DMS79 treated with DMSO at 0.1 percent for 48 hours (cell line): ENCODE measurements at places on chromosomes 12 and 14.
A peak's percentile ranks its signal among the peaks of the same experiment; 100 is the strongest.

GRCh38 chr12:56244494-56244893, 13.7 kb downstream of the ANKRD52 start:
- DNase-seq = no peak

DNA sequence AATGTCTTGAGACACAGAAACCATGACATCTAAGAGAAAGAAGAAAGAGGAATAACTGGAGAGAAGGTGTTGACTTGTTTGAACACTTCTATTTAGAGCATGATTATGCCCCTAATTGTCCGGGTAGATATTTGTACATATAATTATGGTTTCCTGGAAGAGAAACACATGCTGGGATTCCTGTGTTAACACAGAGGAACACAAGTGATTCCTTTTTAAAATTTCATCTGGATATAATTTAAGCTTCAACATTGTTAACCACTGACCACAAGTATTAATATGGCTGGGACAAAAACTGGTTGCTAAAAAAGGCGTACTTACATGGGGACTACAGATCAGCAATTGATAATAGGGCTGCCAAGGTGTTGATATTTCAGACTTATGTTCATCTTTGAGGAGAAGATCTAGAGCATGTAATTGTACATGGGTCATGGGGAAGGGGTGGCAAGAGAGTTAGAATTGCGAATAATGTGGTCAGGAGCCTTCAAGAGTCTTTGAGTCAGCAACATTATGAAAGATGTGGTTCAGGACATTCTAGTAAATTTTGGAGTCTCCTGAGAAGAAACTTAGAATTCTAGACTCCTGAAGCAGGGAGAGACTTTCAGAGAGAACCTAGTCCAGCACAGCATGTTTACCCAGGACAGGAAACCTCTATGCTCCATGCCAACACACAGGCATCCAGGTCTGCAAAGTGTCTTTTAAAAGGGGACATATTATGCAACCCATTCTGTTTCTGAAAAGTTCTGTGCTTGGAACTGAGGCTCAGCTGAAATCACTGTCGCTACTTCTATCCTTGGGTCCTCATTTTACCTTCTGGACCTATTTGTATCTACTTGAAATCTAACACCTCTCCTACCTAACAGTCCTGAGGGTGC, 56.5 kb downstream of the SLC38A1 start:
- no peak for DNase-seq

DNA sequence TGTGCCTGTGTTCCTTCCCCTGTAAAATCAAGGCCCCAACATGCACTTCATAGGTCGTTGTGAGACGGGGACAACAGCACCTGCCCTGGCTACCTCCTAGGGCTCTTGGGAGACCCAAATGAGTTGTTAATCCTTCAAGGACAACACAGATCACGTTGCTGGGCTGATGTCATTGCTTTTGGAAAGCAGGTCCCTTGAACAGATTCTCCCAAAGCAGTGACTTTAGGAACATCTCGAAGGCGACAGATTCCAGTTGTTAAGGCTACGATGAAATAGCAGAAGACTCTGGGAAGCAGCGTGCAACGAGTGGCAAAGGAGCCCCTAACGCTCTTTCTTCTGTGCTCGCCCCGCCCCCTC, 26.2 kb upstream of the MAP1LC3B2 start:
- DNase-seq = peak; percentile 65

DNA sequence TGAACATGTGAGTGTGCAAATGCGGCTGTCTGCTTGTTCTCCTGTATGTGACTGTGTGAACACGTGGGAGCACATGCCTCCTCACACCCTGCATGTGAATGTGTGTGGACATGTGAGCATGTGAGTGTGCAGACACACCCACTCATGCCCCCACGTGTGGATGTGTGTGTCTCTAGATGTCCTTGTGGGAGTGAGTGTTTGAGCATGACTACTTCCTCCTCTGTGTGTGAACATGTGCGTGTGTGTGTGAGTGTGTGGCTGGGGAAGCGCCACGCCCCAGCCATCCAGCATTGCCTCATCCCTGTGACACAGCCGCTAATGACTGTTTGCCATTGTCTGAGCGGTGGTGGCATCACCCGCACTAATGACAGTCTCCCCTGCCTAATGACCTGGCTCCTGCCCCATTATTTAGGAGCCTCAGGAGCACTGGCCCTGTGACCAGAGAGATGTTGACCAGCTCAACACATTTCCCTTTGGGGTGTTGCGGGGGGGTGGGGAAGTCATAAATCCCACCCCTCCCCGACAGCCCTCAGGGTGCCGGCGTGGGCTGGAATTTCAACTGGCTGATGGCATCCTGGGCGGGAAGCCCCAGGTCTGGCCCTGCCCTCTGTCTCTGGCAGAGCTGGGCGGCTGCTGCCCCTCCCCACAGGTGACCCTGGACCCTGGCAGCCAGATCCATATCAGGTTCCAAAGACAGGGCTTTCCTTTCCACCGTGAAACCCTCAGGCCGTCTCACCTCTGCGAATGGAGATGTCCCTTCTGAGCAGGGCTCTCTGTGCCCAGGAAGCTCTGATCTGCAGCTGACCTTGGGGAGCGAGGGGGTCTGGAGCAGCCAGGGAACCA, 11.5 kb upstream of the KRT80 start:
- no peak for DNase-seq

DNA sequence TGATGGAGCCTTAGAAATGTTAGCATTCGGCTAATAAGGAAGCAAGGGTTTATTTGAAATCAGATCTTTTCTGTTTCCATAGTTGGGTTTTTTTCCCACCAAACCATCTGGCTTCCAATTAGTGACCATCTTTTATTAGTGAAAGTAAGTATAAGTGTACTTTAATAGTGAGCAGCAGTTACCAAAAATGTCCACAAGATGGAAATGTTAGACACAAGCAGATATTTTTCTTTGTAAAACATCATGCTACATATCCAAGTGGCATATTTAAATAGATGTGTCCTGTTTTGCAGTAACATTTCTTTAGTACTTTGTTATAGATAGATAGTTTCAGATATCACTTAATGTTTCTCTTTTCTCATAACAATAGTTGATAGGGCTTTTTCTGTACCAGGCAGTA, 28.8 kb downstream of the YEATS4 start:
- DNase-seq = no peak

DNA sequence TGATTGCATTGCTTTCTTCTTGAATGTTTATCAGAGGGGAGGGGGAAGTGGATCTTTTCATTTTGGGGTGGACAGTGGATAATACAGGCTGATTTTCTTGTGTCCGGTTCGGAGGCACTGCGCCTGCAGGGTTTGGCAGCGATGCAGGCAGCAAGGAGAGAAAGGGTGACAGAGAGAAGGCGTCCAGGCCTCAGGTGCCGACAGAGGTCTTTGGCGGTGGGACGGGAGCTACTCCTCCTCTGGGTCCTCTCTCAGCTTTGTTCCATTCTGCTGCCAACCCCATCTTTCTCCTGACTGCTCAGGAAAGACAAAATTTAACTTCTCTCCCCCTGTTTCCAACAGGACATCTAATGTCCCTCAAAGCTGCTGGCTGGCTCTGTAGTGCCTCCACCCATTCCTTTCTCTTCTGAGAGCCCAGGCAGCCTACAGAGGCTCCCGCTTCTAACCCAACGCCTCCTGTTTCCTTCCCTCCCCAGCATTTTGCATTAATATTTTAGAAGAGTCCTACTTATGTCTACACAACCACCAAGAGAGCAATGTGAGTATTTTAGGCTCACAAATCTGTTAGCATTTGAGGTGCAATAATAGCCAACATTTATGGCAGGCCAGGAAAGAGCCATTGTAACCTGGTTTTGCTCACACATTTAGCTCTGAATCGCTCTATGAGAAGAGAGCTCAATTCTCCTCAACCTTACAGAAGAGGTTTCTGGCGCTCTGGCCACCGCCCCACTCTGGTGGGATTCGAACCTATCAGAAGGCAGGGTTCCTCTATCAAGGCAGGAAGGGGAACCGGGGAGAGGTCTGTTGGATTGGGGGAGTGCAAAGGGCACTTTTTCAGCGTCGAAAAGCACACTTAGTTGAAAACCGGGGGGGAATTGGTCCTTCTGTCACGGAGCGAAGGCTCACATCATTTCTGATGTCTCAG, 7.1 kb upstream of the TBX5 start:
- DNase-seq = no peak

DNA sequence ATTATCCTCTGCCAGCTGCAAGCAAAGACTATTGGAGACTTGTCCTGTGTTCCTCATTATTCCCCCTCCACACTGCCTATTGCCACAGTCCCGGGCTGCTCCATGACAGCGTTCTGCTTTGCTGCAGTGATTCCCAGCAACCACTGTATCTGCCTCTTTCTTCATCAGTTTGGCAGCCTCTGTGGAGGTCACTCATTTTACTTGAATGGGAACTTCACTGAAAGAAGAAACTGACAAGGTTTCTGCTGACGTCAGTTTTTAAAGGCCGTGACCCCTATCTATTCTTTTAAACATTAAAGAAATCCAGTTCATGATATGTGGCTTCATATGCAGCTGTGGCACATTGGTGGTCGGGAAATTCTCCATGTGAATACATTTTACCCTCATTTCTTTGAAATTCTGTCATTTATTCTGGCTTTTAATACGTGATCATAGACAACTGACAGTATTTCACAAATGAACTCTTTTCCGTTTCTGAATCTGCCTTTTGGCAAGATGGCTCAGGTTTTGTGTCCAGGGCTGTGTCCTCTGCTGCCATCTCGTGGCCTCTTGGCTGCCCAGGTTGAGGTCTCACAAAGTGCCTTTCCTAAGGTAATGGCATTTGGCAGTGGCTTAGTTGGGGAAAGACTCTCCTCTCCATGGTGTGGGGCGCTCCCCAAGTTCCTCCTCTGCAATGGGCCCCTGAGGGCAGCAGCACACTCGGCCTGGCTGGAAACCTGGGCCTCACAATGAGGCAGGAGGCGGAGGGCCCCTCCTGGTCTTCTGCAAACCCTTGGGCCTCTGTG, 5.8 kb downstream of the TMEM253 start:
- peak; percentile 93 for DNase-seq

DNA sequence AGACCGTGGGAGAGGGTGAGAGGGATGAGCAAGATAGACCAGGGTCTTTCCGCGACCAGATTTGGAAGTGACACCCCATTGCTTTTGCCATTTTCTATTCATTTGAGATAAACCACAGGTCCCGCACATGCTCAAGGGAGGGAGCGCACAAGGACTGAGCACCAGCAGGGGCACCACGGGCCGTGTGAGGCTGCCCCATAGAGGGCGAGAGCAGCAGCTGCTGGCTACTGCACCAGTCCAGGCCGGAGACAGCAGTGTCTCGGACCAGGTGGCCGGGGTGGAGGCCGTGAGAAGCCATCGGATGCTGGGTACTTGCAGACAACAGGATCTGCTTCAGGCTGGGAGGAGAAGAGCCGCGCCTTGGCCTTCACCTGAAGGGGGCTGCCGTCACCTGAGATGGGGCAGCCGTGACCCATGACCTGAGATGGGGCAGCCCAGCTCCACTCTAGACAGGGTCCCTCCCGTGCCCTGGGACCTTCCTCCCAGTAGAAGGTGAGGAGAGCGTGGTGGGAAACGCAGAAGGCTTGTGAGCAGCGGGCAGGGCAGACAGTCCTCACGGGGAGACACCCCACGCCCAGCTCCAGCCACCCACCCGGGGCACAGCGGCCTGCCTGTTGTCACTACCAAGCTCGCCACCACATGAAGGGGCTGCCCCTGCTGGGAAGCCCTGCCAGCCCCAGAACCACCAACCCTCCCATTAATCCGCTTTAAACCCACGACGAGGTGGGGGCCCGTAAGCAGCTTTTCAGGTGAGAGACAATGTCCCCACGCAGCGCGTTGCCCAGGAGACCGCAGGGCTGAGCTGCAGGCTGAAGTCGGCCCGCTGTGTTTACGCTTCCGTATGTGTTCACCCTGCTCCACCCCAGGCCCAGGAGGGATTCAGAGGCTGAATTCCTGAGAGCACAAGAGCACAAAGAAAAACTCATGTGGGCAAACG, 61.7 kb upstream of the FBRSL1 start:
- peak; percentile 50 for DNase-seq

DNA sequence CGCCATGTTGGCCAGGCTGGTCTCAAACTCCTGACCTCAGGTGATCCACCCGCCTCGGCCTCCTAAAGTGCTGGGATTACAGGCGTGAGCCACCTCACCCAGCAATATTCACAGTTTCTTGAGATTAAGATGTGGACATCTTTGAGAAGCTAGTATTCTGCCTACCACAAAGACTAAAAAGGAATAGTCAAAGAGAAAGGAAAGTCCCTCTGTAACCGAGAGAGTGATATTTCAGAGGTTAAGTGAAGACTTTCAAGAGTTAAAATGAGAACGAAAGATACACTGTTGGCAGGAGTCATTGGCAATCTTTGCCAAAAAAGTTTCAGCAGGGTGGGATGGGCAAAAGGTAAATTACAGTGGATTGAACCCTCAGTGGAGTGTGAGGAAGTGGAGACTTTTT, 15.6 kb downstream of the DGKA start:
- no peak for DNase-seq

GRCh38 chr14:55212634-55213033, 21.2 kb upstream of the DLGAP5 start:
- no peak for DNase-seq

DNA sequence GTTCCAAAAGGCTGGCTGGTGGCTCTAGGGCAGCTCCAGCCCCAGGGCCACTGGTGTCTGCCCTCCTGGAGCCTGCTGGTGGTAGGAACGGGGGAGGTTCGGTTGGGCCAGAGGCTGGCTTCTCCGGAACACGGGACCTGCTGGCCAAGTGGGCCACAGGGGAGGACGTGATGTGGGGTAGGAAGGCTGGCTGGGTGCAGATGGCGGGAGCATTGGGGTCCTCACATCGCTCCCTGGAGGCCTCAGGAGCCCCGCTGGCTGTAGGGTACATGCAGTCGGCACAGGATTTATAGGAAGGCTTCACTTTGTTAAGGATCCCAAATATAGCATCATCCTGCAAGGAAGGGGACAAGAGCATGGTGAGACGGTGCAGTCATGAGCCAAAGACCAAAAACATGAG, 57.6 kb upstream of the CORO1C start:
- no peak for DNase-seq

- DNase-seq = no peak
Observed at GRCh38 chr12:48910196-48910595, 15.1 kb downstream of the FKBP11 start.

- no peak for DNase-seq
Observed at GRCh38 chr12:39592295-39592694, 27.3 kb downstream of the ABCD2 start.

- DNase-seq = no peak
Observed at GRCh38 chr14:70842851-70843462, 33.6 kb upstream of the MAP3K9 start.

GRCh38 chr14:106606936-106607335, 1080.6 kb downstream of the TMEM121 start:
- no peak for DNase-seq

GRCh38 chr14:29905543-29905942, 22.1 kb downstream of the PRKD1 start:
- DNase-seq = no peak

GRCh38 chr14:34951286-34951685, 31.5 kb upstream of the SRP54 start:
- DNase-seq = no peak
